ENCODE measurements at places on chromosomes 1 and 21. TPM values are rescaled to one million over a fixed set of nuclear protein-coding genes. Genes with fewer than 3 reads are reported as not detected.

The TNFRSF1B gene
- 10.7 TPM for polyA plus RNA-seq

The DDR2 gene
- 15.1 TPM for polyA plus RNA-seq

The SERTAD4 gene
- 0.47 TPM for polyA plus RNA-seq

The DYRK1A gene
- 26.6 TPM for polyA plus RNA-seq

The SLAMF6 gene
- polyA plus RNA-seq: 0.97 TPM

The SEMA4A gene
- 2.4 TPM for polyA plus RNA-seq

The FCRL3 gene
- 0.04 TPM for polyA plus RNA-seq

The RNF186 gene
- not detected for polyA plus RNA-seq
